K562 (cell line): ENCODE measurements at places on chromosomes 12 and 14. TPM values are rescaled to one million over a fixed set of nuclear protein-coding genes. Genes with fewer than 3 reads are reported as not detected.

The PDZRN4 gene
- not detected in 2 replicates for total RNA-seq

The C12orf54 gene
- total RNA-seq, result not detected in 2 replicates

The KRT83 gene
- not detected in 2 replicates for total RNA-seq

The ACOT6 gene
- not detected in 2 replicates for total RNA-seq

The CCER1 gene
- not detected in 2 replicates for total RNA-seq

The HCAR2 gene
- total RNA-seq, result not detected in 2 replicates

The DLGAP5 gene
- 55.7 and 56.0 TPM in 2 replicates for total RNA-seq

The NANOG gene
- 0.04 and 0.38 TPM in 2 replicates for total RNA-seq

The TMED10 gene
- total RNA-seq, result 124 and 126 TPM in 2 replicates

The TEAD4 gene
- 38.6 and 40.0 TPM in 2 replicates for total RNA-seq

The TESPA1 gene
- 2.4 and 3.8 TPM in 2 replicates for total RNA-seq

The SLC10A1 gene
- not detected in 2 replicates for total RNA-seq

The NINJ2 gene
- 2.3 and 2.6 TPM in 2 replicates for total RNA-seq

The CIROP gene
- not detected in 2 replicates for total RNA-seq

The PLA2G1B gene
- 1.4 and 1.8 TPM in 2 replicates for total RNA-seq

The BICD1 gene
- total RNA-seq, result 21.1 and 23.2 TPM in 2 replicates

The SIVA1 gene
- total RNA-seq, result 111 and 113 TPM in 2 replicates

The LRCOL1 gene
- total RNA-seq, result not detected in 2 replicates

The PAPLN gene
- total RNA-seq, result 2.2 and 2.9 TPM in 2 replicates

The TMEM30B gene
- 0.04 TPM in 1 of 2 replicates, not detected in the other for total RNA-seq

The LIN7A gene
- total RNA-seq, result 0.02 TPM in 1 of 2 replicates, not detected in the other

The FOXG1 gene
- 3.0 and 3.7 TPM in 2 replicates for total RNA-seq

The GPD1 gene
- total RNA-seq, result 0.55 and 0.67 TPM in 2 replicates

The BEGAIN gene
- 0.55 and 1.1 TPM in 2 replicates for total RNA-seq

The EFCAB11 gene
- 14.4 and 18.2 TPM in 2 replicates for total RNA-seq

The SERPINA1 gene
- 4.1 and 6.0 TPM in 2 replicates for total RNA-seq

The CCDC88C gene
- 16.8 and 22.5 TPM in 2 replicates for total RNA-seq

The KRT6A gene
- total RNA-seq, result not detected in 2 replicates

The OTX2 gene
- total RNA-seq, result not detected in 2 replicates

The CCDC77 gene
- 10.5 and 11.9 TPM in 2 replicates for total RNA-seq

The ASPG gene
- total RNA-seq, result 0.18 TPM in 1 of 2 replicates, not detected in the other

The C12orf50 gene
- total RNA-seq, result not detected in 2 replicates

The SMCO3 gene
- not detected in 2 replicates for total RNA-seq

The TMEM117 gene
- total RNA-seq, result 0.98 and 2.8 TPM in 2 replicates

The PRMT5 gene
- total RNA-seq, result 246 and 247 TPM in 2 replicates

The POLE gene
- 130 and 154 TPM in 2 replicates for total RNA-seq

The SERPINA9 gene
- not detected in 2 replicates for total RNA-seq

The NAP1L1 gene
- 518 and 530 TPM in 2 replicates for total RNA-seq

The CLEC12A gene
- not detected in 2 replicates for total RNA-seq

The KLHL33 gene
- 0.02 TPM in 1 of 2 replicates, not detected in the other for total RNA-seq

The TPPP2 gene
- not detected in 2 replicates for total RNA-seq

The MUCL1 gene
- not detected in 2 replicates for total RNA-seq

The RTL1 gene
- total RNA-seq, result not detected in 2 replicates

The CPNE6 gene
- not detected in 2 replicates for total RNA-seq

The CMA1 gene
- total RNA-seq, result not detected in 2 replicates

The ST8SIA1 gene
- 3.4 and 4.3 TPM in 2 replicates for total RNA-seq

The SCN8A gene
- 0.29 and 0.72 TPM in 2 replicates for total RNA-seq

The NAV3 gene
- total RNA-seq, result 0.04 and 0.13 TPM in 2 replicates

The MRPL42 gene
- total RNA-seq, result 153 and 163 TPM in 2 replicates
